ENCODE measurements at places on chromosomes 11 and 22.

DNA sequence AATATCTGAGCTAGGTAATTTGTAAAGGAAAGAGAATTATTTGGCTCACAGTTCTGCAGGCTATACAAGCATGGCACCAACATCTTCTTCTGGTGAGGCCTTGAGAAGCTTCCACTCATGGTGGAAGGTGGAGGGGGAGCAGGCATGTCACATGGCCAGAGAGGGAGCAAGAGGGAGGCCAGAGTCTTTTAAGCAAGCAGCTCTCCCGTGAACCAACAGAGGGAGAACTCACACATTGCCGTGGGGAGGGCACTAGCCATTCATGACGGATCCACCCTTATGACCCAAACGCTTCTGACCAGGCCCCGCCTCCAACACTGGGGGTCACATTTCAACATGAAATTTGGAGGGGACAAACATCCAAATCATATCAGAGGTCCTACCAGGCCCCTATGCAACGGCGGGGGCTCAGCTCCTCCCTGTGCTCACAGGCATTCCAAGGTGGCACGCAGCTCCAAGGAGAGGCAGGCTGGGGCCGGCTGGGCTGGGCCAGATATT lies 4.6 kb downstream of the C11orf96 start:
- no peak for DNase-seq

GRCh38 chr11:20088397-20089225 lies 71.7 kb downstream of the DBX1 start:
- DNase-seq: no peak

- DNase-seq: no peak
These were observed 23.2 kb downstream of the ADORA2A start for GRCh38 chr22:24450610-24451009.

GRCh38 chr11:94194712-94195111 lies 66.1 kb downstream of the PANX1 start:
- DNase-seq: no peak

- no peak for DNase-seq
These were observed 35.0 kb upstream of the TP53I11 start for GRCh38 chr11:44985721-44986120.

DNA sequence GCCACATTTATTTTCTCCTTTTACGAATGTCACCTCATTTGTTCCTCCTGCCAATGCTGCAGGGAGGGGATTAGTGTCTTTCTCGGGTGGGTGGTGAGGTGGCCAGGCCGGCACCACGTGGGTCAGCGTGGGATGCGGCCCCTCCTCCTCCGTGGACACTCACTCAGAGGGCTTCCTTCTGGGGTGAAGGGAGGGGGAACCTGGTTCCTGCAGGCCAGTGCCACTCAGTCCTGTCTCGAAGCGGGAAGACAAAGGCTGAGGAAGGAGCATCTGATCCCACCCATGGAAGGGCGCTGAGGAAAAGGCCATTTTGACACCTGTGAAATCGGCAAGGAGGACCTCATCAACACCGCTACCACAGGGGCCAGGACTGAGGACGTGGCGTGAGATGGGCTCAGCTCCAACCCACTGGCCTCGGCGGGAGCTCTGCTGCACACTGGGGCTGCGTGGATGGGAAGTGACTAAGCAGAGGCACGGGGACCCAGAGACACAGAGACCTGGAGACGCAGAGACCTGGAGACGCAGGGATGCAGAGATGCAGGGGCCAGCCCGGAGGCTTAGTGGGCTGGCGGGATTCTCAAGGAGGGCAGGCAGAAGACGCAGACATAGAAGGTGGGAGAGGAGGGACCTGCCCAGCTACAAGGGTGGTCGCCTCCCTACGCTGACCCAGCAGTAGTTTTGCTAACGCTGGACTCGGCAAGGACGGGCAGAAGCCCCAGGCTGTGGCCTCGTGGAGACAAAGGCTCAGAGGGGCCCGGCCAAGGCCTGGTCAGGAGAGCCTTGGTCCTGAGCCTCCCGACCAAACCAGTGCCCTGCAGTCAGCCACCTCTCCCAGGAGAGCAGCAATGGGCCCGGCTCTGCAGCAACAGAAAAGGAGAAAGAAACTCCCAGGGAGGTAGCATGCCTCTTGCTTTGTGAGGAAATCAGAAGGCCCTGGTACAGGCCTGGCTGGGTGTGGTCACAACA lies 1071.2 kb downstream of the BRD1 start:
- no peak for DNase-seq

DNA sequence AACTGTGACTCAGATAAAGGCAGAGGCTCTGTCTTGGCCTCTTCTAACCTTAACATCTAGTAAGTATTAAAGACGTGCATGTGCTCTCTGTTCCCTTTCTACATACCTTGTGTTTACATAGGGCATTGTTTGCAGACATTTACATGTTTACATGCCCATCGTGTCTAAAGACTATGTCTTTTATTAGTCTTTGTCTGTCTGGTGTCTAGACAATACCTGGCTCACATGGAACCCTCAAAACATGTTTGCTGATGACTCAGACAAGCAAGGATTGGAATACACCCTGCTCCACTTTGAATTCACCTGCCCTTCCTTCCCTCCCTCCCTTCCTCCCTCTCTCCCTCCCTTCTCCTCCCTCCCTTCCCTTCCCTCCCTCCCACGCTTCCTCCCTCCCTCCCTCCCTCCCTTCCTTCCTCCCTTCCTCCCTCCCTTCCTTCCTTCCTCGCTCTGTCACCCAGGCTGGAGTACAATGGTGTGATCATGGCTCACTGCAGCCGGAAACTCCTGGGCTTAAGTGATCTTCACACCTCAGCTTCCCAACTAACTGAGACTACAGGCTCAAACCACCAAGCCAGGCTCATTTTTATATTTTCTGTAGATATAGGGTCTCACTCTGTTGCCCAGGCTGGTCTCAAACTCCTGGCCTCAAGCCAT lies 23.7 kb upstream of the SORL1-AS1 start:
- no peak for DNase-seq

DNA sequence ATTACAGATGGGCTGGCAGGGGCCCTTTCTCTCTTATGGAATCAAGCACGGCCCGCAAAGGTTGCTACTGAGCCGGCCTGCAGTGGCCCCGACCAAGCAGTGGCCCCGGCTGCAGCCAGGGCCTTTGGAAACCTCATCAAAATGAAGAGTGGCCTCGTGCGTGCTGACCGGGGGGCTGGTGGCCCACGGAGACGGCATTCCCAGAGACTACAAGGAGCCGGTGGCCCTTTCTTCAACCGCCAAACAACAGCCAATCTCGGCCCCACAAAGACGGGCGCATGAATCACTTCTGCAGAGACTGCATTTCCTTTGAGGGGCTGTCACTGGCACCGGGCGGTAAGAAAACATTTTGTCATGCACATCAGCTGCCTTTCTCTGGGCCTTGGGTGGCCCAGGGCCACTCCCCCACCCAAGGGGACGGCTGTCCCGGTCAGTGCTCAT lies 43.1 kb upstream of the FGF3 start:
- DNase-seq: no peak

GRCh38 chr11:122821169-122821568 lies 17.1 kb upstream of the CRTAM start:
- DNase-seq: no peak

GRCh38 chr11:11533751-11534150 lies 88.1 kb downstream of the GALNT18 start:
- DNase-seq: no peak

- DNase-seq: no peak
These were observed 6.5 kb downstream of the MS4A8 start for GRCh38 chr11:60705895-60706294.

- no peak for DNase-seq
These were observed 13.1 kb upstream of the ARSA start for GRCh38 chr22:50640857-50641647.

DNA sequence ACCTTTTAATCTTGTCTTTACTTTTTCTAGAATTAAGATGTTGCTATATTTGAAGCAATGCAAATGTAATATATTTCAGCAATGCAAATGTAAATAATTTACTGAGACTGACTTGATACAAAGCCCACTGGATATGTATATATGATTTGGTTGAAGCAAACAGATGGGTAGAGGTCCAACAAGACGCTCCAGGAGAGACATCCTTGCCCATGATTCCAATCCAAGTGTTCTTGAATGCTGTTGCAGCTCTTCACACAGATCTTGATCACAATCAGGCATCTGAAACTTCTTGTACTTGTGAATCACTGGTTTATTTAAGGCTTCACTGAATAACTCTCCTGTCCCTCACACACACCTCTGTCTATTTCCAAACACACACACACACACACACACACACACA lies 507.0 kb downstream of the LRRC4C start:
- DNase-seq: no peak

GRCh38 chr22:31346733-31347250 lies 646 bp upstream of the PATZ1 start:
- peak; percentile 24 for DNase-seq

GRCh38 chr11:1628506-1629325 lies 859 bp upstream of the KRTAP5-5 start:
- peak; percentile 17 for DNase-seq

DNA sequence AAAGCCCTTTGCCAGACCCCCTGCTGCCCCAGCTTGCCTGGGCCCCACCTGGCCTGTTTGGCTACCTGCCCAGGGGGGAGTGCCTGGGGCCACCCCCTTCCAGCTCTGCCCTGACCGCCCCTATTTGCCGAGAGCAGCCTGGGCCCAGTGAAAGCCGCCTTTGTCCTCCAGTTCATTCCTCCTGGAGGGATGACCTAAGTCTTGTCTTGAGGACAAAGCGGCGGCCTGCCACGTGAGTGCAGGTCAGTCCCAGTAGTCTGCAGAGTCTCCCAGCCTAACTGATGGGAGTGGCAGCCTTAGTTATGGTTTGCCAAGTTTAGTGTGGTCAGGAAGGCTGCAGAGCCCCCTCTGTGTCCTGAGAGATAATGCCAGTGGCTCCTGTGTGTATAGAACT lies 115.9 kb upstream of the CRYBB3 start:
- no peak for DNase-seq

- DNase-seq: no peak
These were observed 1233.8 kb upstream of the CNTN5 start for GRCh38 chr11:97786961-97787360.

Measured in stimulated activated CD4-positive, alpha-beta T cell treated with anti-CD3 and anti-CD28 coated beads, TNF-alpha, amount 100 ng/mL, for 48 hours (primary cell).